Stimulated activated CD4-positive, alpha-beta T cell treated with anti-CD3 and anti-CD28 coated beads, Interleukin-2, amount 100 ng/mL, for 4 hours (primary cell): ENCODE measurements at places on chromosomes 3 and 15.

DNA sequence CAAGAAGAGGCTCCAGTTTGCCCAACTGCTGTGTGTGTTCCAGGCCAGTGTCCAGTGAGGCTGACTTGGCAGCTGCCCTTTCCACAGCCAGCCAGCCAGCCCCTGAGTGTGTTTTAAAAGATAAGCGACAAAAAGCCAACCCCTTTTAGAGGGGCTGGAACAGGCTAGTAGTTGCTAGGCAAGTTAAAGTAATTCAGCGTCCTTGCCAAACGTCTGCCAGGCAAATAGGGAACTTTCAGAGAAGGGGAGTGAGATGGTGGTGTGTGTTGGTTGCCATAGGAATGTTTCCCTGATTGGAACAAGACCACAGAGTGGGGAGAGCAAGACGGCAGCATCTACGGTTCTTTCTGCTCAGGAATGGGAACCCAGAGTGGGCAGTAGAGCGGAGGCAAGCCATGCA lies 86.3 kb downstream of the TMEM108 start:
- no peak for DNase-seq

DNA sequence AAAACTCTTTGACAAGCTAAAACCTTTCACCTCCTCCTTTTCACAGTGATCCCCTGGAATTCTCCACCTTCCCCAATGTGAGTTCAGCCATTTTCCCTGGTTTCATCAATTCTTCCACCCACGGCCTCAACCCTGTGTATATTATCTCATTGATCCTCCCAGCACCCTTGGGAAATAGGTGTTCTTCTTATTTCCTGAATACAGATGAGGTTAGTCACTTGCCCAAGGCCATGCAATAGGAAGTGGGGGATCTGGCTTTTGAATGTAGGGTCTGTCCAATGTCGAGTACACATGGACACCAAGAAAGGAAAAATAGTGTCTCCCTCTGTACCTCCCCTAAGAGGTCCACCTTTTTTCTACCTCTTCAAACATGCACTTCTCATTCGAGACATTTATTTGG lies 262.8 kb upstream of the ST8SIA2 start:
- DNase-seq, result no peak

DNA sequence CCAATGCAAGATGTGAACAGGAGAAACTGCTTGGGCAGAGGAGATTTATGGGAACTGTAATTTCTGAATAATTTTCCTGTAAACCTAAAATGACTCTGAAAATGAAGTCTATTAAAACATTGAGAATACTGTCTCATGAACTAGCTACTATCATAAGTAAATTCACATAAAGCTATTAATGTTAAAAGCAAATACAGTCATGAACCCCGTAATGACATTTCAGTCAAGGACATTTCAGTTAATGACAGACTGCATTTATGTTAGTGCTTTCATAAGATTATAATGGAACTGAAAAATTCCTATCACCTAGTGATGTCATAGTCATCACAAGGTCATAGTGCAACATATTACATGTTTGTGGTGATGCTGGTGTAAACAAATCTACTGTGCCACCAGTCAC lies 17.2 kb downstream of the CBLB start:
- no peak for DNase-seq

DNA sequence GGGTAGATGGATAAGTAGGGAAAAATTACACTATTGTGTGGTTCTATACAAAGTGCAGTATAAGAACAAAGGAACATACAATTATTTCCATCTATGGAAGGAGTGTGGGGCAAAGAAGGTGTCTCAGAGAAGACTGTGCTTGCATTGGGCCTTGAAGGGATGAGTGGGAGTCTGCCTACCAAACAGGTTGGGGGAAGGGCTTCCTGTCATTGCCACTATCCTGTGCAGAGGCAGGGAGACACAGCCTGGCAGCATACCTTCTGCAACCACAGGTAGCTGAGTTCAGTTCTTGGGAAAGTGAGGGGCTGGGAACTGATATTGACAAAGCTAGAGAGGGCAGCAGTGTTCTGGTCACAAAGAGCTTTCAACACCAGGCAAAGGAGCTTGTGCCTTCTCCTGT lies 3.4 kb downstream of the TIMP4 start:
- no peak for DNase-seq

GRCh38 chr3:29319262-29319661 lies 38.4 kb downstream of the RBMS3 start:
- no peak for DNase-seq

DNA sequence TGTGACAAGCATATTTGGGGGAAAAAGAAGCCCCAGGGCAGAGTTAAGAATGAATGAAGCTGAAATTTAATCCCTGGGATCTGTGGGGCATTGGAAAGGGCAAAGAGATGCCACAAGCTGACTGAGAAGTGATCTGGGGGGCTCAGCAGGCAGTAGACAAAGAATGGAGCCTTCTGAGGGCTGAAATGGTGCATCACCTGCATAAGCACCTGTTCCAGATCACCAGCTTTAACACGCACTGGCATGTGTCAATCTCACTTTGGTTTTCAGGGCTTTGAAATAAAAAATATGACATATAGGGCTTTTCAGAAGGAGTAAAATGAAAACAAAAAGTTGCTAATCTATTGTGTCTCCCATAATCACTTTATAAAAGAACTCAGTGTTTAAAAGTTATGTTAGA lies 210.8 kb upstream of the ARHGEF26 start:
- no peak for DNase-seq

DNA sequence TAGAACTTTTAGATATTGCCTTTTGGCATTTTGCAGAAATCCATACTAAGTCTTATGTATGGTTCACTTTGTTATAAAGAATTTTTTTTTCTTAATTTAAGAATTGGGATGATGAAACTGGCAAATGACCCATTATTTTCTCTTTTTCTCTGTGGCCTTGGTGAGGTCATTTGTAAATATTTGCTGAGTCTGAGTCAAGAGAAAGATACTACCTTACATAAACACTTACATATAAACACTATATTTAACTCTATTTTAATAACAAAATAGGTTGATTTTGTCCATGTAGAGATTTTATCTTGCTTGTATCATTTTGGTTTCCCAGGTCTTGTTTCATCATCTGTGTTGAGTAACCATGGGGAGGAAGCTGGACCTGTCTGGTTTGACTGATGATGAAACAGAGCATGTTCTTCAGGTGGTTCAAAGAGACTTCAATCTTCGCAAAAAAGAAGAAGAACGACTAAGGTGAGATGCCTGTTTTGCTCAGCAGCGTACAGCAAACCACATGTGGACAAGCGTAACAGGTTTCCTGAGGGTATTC lies 91.1 kb downstream of the MYRIP start:
- DNase-seq, result no peak

- DNase-seq, result no peak
Measured at GRCh38 chr3:149204390-149204991, 17.1 kb downstream of the CP start.

GRCh38 chr3:102002056-102002455 lies 152.7 kb downstream of the NFKBIZ start:
- DNase-seq, result no peak

DNA sequence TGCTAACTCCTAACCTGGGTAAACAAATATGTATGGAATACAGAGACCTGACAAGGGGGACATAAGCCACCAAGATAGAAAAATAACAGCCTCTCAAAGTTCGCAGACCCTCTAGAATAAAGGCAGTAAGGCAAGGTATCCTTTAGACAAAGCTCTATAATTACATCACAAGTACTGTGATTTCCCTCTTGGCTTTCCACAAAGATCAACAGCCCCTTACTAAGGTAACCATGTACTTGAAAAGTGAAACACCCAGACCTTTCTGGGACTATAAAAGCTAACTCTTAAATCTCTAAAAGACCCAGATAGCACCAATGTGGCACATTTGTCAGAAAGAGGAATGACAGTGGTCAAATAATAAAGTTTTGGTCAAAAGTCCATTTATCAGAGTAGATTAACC lies 51.9 kb downstream of the TBL1XR1 start:
- no peak for DNase-seq

- DNase-seq, result no peak
Measured at GRCh38 chr3:122800706-122801237, 5.9 kb downstream of the SLC49A4 start.
